ENCODE measurements at places on chromosomes 2 and 18.
A peak's percentile ranks its signal among the peaks of the same experiment; 100 is the strongest.

GRCh38 chr2:199457147-199458008 is at the start of gene SATB2:
Gene SATB2, minus strand, starts transcription at chr2:199457939. Its CDS starts 1,902 bp downstream, at chr2:199456037.
- peak; percentile 28 for DNase-seq

DNA sequence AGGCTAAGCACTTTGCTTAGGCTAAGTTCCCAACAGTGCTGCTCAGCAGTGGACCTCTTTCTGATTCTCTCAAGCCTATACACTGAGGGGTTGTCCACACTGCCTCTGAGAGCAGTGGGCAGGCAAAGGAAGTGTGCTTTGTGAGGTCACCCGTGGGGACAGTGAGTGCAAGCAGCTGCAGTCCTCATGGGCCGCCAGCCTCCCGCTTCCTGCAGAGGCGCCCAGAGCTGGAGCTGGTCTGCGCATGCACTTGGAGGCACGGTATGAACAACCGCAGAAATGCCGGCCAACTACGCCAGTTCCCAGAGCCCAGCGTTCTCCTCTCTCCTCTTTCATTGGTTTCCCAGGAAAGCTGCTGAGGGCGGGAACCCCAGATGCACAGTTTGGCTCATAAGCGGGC is 149.5 kb upstream of the DLX2 start:
- DNase-seq = no peak

DNA sequence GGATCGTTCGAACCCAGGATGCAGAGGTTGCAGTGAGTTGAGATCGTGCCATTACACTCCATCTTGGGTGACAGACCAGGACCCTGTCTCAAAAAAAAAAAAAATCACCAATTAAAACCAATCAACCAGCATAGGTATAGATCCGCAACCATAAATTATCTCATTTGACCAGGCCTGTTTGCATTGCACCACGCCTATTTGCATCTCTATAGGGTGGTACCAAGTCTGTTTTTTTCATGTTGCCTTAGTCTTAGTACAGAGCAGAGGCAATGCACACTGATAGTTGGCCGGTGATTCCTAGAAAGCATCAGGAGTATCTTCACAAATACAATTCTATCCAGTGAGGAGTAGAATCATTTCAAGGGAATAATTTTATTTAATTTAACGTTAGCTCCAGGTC is 9.3 kb upstream of the NPC1 start:
- no peak for DNase-seq

GRCh38 chr2:147365622-147366021 is 479.2 kb upstream of the ACVR2A start:
- no peak for DNase-seq

- DNase-seq = no peak
Observed at GRCh38 chr2:220279840-220280239, 652.4 kb downstream of the SLC4A3 start.

GRCh38 chr2:48345176-48345575 is 184.8 kb upstream of the STON1 start:
- no peak for DNase-seq

GRCh38 chr18:74534150-74534969 is at the start of gene CNDP1:
Gene CNDP1, plus strand, starts transcription at chr18:74534500. Its CDS starts 168 bp downstream, at chr18:74534668.
- DNase-seq = no peak

DNA sequence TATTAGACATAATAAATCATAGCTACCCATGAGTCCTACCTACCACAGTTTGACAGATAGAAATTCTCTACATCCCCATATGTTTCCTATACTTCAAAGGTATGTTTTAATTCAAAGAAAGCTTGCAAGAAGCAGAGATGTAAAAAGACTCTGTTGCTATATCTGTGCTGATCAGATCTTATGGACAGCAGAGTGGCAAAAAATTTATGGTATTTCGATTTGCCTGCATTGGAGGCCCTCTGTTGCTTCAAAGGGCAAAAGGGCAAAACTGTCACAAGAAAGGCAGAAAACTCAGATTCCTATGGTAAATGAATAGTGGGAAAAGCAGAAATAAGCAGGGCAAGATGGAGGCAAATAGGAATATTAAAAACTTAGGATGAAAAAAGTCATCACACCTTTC is 447.8 kb upstream of the SPHKAP start:
- no peak for DNase-seq

GRCh38 chr18:59300676-59301285 is 17.7 kb downstream of the CPLX4 start:
- DNase-seq = no peak

GRCh38 chr2:108943751-108944150 is 45.3 kb downstream of the EDAR start:
- no peak for DNase-seq

- DNase-seq = no peak
Observed at GRCh38 chr2:240146627-240147278, 6.3 kb upstream of the OTOS start.

GRCh38 chr2:25347846-25348245 is 6.1 kb upstream of the DNMT3A start:
- DNase-seq = no peak

DNA sequence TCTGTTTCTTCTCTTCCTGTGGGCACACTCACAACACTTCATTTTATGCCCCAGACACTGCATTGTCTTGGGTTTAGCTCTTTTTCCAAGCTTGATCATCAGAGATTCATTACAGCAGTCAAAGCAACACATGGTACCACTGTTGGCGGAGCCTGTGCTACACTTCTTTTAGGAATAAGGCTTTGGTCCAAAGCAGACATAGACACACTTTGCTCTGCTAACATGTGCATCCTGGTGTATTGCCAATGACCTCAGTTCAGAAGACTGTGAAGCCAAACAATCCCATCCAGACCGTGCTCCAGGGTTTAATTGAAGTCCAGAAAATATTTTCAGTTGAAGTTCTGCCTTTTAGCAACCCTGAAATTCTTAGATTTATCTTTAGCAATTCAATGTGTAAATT is 354.6 kb upstream of the RAB12 start:
- no peak for DNase-seq

GRCh38 chr2:239873656-239874635 is 151.2 kb downstream of the NDUFA10 start:
- DNase-seq = no peak

GRCh38 chr2:168723275-168723899 is 79.0 kb upstream of the NOSTRIN start:
- no peak for DNase-seq

DNA sequence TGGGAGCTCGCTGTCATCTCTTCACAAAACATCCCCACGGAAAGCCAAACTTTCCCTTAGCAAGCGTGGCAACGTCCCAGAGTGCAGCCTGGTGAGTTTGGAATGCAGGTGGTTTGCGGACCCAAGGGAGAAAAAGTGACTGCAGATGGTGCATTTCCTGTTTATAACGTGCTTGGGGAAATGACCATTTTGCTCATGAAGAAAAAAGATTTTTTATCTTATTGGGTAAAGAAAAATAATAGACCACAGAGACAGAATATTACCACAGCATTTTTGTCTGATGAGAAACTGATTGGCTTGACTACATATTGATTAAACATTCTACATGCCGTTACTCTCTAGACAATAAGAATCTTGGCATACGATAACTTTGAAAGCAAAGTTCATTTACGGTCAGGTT is 136.5 kb downstream of the COPS8 start:
- DNase-seq = no peak

- peak; percentile 76 for DNase-seq
Observed at GRCh38 chr2:25672494-25673299, 680 bp downstream of the DTNB start.

- no peak for DNase-seq
Observed at GRCh38 chr2:10405448-10405847, 42.7 kb downstream of the ODC1 start.

DNA sequence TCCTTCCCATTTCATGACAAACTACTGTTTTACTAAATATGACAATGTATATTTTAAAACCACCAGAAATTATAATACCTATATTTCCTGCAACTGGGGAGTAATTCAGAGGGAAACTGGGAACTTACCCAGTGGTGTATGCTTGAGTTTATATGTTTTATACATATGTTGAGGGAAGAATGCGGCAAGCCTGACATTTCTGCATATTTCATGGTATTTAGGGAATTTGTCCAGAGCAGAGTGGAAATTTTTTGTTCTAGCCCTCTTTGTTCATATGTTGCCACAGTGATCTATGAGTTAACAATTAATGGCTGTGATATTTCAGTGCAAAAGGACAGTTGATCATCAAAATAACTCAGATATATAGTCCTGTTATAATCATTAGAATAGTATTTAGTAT is 230.8 kb upstream of the VWC2L start:
- no peak for DNase-seq

DNA sequence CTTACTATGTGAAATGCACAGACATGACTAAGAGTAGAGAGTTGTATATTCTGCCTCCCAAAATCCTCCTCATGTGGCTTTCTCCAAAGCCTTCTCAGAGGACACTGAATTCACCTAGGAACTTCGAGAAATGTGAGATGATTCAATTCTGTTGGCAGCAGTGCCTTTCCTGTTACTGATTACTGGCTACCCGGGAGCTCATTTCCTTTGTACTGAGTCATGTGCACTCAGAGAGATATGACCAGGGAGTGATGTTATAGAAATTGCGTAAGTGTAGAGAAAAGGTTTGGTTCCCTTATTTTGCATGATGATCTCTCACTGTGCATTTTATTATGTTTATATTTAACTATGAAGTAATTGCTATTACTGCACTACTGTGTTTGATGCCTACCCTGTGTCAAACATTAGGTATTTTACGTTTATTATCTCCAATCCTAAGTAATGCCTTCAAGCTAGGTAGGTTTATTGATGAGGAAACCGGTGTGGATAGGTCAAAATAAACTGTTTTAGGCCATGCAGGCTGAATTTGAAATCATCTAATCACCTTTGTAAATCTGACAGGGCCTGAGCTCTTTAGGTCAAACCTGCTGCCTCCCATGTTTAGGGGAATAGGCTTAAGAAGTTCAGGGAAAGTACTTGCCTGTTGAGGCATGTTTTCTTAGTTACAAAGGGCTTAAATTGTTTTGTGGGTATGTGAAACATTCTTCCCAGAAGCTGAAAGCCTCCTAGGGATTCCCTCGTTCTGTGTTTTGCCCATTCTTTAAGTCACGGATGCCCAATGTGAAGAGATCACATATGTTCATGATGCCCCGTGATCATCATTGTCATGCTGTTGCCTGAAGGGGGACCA is 86.8 kb downstream of the FMNL2 start:
- DNase-seq = no peak

DNA sequence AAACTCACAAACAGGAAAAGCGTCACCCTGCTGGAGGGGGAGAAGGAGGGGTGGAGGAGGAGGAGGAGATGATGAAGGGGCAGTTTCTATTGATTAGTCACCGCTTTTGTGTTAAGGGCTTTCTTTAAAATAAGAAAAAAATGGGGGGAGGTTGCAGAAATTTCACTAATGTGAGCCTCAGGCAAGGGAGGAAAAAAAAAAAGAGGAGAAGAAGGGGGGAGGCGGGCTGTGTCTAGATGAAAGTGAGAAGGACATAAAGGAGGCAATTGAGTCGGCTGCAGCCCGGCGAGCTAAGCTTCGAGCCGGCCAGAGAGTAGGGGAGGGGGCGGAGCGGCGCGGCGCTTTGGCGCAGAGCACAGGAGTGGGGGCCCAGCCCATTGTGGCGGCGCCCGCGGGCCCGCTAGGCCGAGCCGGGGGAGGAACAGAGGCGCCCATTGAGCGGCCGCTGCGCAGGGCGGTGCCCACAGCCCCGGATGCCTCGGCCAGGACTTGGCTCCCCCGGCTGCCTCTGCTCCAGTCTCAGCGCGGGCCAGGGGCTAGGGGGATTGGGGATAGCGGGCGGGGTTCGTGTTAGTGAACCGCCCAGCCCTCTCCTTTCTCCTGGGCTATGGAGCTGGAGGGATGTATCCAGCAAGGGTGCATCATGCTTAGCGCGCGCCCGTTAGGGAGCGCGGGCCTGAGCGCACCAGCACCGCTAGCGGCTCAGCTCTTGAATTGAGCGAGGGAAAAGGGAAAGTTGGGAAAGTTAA is 7.9 kb downstream of the PAX3 start:
- DNase-seq = no peak

- DNase-seq = no peak
Observed at GRCh38 chr2:168684921-168685599, 117.4 kb upstream of the NOSTRIN start.

- no peak for DNase-seq
Observed at GRCh38 chr2:170229125-170229524, 51.2 kb downstream of the MYO3B start.

DNA sequence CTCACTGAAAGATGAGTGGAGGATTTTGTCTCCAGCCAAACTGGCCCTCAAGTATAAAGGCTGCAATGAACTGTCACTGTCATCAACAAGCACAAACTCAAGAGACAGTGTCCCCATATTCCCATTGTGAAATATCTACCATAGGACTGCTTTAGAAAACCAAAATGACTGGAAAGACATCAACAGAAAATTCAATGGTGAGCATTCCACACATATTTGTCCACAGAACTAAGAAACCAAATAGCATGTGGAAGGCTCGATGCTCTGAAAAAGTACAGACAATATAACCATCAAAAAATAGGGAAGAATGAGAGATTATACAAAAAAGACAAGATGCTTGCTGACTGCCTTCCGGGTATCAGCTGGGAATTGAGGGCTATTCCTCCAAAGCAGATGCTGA is 37.6 kb downstream of the TGFBRAP1 start:
- DNase-seq = no peak

- no peak for DNase-seq
Observed at GRCh38 chr2:226891780-226892590, 56.1 kb downstream of the RHBDD1 start.
